ENCODE measurements at places on chromosomes 3 and 15.

DNA sequence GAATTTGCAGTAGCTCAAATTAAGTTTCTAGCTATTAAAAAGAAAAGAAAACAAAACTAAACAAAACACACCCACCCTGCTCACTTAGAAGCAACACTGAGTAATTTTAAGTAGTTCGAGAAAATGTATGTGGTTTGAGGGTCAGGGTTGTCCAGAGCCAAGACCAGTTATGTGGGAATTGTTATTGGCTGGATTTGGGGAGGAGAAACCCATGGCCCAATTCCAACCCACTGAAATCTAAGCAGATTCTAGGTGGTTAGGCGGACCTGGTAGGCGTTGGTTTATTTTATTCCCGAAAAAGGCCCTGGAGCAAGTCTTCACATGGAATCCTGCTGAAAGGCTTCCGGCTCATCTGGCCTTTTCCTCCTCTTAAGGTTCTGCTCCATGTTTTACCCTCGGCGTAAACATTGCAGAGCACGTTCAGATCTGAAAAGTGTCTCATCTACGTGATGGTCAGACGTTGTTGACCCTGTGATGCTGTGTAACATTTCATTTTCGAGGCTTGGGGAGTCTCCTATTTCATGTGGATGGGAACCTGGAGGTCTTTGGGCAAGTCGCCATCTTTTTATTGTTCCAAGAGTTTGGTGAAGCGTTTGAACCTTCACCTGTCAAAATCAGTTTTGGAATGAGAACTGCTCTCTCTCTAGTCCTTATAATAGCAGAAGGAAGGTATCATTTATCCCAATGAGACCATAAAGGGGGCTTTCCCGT lies 64.0 kb downstream of the FLNB start:
- no peak for DNase-seq

GRCh38 chr3:100244264-100244663 lies 16.5 kb upstream of the TBC1D23 start:
- DNase-seq = no peak

GRCh38 chr3:195365371-195365770 lies 77.4 kb downstream of the ACAP2 start:
- no peak for DNase-seq

DNA sequence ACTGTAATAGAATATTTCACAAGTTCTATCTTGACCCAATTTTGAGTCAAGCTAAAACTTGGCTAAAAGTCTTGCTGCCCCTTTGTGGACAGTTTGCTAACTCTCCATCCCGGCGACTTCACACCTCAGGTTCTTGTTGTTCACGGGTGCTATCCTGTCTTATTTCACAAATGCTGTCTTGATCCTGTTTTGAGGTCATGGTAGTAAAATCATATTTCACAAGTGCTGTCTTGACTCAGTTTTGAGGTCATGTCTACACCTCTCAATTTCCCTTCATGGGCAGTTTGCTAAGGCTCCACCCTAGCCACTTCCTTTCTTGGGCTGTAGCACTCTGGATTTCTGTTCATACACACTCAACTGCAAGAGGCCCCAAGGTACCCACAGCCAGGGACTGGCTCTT lies 45.0 kb upstream of the GK5 start:
- no peak for DNase-seq

DNA sequence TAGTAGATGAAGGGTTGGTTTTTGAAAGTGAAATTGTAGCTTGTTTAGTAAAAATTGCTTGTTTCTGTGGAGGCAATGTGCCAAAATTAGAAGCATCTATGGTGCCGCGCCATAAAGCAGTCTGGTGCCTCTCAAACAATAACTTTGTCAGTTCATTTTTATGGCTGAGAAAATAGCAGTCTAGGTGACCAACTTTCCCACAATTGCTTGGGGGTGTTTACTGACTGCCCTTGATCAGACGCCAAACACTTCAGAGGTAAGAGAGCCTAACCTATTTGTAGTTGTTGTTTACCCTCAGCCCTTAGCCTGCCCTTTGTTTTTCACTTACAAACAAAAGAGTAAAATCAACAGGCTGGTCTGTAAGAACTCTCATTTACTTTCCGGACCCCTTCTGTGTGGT lies 174.5 kb downstream of the FNDC3B start:
- DNase-seq = no peak

DNA sequence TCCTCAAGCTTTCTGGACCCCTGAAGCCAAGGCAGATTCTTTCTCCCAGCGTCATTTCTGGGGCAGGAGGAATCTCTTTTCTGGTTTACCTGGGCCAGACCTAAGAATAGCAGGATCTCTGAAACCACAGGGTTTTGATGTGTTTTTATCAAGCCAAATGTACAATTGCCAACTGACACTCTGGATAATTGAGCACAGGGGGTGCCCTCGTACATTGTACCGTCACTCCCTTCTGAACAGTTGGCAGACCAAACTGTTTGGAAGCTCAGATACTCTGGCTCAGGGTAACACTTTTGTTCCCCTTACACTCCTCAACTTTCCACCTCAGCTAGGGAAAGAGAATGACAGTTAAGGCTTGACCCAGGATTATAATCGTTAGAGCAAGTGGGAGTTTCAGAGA lies 49.9 kb downstream of the ASTE1 start:
- no peak for DNase-seq

DNA sequence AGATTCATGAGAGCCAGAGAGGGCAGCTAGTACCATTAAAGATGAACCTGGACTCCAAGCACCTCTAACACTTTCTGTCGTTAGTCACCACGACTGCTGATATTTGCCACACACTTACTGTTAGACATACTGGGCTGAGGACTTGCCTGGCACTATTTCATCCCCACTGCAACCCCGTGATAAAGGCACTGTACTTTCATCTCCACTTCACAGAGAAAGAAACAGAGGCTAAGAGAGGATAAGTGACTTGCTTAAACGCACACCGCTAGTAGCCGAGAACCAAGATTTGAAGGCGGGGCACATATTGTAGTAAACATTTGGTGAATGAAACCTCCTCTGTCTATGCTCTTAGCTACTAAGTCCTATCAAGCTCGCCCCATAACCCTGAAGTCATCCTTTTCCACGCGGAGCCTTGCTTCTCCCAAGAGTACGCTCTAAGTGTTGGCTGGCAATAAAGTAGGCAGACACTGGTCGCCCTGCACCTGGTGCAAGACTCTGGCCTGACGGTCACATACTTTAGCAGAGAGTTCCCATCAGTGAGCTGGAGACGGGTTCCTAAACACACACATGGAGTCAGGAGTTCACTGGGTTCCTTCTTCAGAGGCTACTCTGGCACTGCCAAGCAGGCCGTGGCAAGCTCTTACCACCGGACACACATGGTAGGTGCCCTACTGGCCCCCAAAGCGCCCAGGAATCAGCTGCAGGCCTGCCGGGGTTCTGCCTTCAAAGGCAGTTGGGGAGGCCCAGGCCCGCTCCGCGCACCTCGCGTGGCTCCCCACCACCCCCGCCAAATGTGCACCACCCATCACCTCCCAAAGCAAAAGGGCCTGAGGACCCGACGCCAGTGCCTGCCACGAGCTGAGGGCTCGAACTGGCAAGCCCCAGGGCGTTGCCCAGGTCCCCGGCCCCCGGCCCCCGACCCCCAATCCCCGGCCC lies 951 bp downstream of the POMGNT2 start:
- DNase-seq = peak; percentile 25

DNA sequence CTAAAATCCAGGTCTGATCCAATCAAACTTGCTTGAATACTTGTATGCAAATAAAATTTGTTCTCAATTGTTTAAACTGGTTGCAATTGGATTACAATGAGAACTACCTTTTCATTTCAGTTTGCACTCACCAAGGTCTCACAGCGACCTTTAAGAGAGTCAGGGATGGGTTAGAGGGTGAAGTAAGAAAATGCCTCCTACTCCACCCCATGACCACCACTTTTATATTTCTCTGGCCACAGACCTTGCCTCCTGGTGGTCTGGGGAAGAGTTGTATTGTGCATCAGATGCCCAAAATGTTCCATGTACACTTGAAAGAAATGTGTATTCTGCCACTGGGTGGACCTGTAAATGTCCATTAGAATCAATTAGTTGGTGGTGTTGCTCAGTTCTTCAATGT lies 16.4 kb upstream of the THSD4 start:
- no peak for DNase-seq

DNA sequence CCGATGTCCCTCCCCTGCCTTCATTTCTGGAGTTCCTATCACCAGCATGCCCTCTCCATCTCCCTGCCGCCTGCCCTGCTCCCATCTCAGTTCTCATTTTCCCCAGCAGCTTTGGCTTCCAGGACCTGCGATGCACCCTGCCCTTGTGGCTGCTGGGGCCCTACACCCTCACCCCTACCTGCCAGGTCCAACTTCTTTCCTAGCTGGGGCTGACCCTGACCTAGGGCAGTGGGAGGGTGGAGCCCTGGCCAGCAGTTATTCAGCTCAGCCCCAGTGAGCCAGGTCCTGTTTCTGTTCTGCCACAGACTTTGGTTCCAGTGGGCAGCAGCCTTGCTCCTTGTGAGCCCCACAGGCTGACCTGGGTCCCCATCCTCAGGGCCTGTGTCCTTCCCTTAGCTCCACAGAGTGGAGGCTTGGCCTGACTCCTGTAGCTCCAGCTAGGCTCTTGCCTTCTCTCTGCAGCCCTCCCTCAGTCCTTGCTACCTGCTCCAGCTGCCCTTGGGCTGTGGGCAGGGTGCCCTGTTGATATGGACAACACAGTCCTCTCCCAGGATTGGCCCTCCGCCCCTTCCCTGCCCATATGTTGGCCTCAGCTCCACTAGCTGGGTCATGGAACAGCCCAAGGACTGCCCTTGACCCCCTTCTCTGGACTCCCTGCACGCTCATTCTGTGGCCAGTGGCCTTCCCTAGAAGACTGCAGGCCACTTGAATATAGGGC lies 34.7 kb upstream of the PDE8A start:
- no peak for DNase-seq

DNA sequence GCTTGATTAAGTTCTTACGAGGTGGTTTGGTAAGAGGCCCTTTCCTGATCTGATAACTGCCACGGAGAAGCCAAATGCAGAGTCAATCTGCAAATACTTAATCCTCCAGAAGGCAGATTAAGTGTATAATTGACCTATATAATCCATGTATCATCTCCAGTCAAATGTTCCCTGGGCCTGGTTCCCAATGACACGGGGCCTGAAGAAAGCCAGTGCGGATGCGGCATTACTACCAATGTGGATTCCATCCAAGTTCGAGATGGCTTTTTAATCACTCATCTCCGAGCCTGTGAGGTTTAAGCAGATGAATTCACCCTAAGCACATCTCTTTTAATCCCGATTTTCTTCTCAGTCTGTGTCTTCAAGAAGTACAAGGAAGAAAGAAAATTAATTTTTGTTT lies 60.0 kb upstream of the FEZF2 start:
- no peak for DNase-seq

DNA sequence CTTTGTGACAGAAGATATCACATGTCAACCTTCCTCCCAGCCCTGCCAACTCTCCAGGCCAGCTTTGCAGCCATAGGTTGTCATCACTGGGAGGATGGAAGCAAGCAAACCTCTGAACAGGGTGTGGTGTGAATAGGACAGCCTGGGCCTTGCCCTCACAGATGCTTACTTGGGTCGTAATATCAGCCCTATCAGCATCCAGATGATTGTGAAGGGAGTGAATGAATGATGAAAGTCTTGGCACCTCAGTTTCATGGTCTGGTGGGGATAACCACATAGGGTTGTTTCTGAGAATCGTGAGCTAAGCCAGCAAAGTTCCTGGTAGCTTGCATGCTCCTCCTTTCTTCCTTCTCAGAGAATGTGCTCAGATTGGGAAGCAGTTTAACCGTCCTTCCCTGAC lies 55.1 kb upstream of the POLR2M start:
- no peak for DNase-seq

All from HuH-7.5 (cell line).